GOT3 (cell line): ENCODE measurements at places on chromosomes 1 and 21.

DNA sequence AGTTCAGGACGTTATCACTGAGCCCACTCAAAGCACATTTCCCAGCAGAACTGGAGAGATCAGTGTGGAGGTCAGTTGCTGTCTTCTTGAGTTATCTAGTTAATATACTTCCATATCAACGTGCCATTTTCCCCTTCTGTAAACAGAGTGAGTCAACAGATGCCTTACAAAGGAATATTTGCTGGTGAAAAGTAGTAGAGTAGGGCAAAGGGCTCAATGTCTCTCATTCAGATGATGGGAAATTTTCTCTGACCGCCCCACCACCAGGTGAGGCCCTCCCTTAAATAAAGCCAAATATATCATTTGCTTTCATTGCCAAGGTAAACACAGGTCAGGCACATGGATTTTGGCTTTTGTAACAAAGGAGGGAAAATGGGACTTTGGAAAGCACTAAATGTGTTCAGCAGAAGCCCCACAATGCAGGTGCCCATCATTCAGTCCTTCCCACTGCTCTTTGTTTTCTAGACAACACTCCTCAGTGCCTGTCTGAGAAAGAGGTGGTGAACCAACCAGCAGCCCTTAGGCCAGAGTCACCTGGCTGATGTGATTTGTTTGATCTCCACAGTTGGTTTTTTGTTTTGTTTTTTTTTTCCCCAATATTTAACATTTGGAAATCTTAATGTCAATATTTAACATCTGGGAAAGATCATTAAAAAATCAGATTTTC, 40.5 kb upstream of the SAMD13 start:
- no peak for DNase-seq

DNA sequence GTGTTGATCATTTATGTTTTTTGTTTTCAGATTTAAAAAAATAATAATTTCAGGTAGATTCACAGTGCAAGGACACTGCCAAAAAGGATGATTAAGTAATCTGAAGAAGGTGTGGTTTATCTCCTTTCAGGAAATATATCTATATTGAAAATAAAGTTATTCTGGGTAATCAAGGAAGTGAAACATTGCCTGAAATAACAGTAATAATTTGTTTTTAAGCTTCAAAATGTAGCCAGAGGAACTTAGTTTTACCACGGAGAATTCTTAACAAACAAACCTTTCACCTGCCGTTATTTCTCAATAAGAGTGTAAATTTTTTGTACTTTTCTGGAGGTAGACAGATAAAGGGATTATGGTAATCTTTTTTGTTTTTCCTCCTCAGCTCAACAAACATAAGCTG, 2.9 kb upstream of the DPH5 start:
- no peak for DNase-seq

DNA sequence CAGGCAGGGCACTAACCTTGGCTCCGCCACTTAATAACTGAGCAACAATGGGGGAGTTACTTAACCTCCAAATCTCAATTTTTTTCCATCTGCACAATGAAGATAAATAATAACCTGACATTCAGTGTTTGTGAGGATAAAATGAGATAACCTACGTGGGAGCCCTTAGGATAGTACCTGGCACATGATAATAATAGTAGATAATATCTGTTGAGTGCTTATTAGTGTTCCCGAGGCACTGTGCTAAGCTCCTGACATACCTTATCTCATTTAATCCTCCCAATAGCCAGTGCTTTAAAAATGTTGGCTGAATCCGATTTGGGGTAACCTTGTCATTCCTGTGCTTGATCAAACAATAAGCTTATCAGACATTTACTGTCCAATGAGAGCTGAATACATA, 128.7 kb upstream of the UBE2U start:
- no peak for DNase-seq

GRCh38 chr1:154352581-154353459, 27.5 kb downstream of the ATP8B2 start:
- no peak for DNase-seq

GRCh38 chr21:43602266-43603232, 56.7 kb downstream of the HSF2BP start:
- DNase-seq, result no peak

DNA sequence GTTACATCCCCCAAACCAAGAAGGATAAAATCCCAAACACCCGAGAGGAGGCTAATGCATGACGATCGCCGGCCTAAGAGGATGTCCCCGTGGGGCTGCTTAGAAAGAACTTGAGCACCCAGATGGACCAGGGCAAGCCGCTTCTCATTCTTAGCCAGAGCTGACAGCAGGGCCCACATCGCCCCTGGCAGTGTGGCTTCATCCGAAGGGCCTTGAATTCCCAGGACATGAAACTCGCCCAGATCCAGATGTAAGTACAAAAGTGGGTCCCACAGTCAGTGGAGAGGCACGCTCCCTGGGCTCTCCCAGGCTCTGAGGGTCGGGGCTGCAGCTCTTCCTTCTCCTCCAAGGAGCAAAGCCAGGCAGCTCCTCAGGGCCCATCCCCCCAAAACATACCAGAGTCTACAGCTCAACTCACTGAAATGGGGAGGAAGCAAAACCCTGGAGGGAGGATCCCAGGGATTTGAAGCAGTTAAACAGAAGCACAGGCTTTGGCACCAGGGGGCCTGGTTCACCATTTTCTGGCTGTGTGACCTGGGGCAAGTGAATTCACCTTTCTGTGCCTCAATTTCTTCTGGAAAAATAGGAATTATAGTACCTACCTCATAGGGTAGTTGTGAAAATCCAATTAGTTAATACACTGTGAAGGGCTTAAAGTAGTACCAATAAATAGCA, 85.6 kb downstream of the MAN1C1 start:
- no peak for DNase-seq

GRCh38 chr1:215475796-215476481, 91.2 kb upstream of the KCTD3 start:
- DNase-seq, result no peak

GRCh38 chr1:107926436-107927080, 38.4 kb downstream of the VAV3 start:
- no peak for DNase-seq

DNA sequence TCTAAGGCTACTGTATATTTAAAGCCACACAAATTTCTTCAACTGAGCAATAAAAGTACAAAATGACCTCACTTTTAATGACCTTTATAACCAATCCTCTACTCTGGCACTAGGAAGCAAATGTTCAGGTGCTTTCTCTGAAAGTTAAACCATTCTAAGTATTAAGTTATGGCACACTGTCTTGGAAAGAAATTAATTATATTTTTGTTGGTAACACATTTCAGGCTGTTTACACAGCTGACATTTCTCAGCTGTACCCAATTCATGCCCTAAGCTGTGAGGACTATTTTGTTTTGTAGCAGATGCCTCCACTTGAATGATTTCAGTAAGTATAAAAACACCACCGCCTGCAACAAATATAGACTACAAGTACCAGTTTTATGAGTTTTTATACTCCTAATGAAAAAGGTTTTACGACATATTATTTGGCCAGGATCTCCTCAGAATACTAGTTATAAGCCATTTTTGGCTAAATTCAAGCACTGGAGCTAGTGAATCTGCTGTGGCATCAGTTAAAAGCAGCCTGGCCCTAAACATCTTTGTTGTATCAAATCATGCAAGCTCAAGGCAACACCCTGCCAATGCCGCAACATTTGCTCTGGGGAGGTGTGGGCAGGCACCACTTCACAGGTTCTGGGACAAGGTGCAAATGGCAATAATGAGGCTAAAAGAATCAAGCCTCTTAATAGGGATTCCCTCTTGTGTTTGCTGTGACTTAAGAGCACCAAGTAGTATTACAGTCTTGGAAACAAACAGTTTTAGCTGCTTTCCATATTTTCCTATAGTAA, 228.4 kb upstream of the DMRTA2 start:
- DNase-seq, result no peak

GRCh38 chr1:116503546-116504307, 67.1 kb downstream of the CD58 start:
- no peak for DNase-seq

GRCh38 chr1:221272940-221273339, 393.7 kb downstream of the HLX start:
- no peak for DNase-seq

- no peak for DNase-seq
These were observed 75.1 kb downstream of the TLR5 start for GRCh38 chr1:223067914-223068313.

DNA sequence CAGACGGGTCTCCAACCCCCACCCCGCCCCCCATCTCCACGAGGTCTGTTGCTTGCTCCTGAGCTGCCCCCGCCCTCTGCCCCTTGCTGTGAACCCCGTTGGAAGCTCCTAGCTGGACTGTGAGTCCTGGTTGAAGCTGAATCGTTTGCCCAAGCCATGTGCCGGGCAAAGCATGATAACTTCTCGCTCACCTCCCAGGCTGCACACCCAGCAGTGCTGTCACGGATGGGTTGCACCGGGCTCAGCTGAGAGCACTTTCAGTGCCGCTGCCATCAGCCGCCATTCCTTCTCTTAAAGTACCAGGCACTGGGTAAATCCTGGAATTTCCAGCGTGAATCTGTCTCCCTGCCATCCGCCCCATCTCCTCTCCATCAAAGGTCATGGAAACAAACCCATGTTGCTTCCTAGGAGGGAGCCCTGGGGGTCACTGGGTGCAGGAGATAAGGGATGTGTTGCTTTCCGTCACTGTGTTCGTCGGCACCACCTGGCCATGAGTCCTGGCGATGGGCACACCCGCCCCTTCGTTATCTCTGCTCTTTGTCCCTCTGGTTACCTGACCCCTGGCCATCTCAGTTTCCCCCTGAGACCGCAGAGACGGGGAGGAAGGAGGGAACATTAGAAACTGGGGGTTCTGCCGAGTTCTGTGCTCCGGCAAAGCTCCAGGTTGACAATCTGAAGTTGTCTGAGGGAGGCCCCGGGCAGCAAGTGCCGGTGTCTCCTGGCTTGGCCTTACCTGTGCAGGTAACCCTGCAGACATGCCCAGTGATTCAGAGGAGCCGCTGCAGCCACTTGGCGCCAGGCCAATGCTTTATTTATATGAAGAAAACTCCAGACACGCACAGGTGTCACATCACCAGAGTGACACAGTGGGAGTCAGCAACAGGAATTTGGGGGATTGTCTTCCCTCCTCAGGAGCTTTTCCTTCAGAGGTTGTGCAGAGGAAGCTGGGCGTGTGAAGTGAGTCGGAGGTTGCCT, 2.7 kb downstream of the PDE9A start:
- DNase-seq, result no peak

DNA sequence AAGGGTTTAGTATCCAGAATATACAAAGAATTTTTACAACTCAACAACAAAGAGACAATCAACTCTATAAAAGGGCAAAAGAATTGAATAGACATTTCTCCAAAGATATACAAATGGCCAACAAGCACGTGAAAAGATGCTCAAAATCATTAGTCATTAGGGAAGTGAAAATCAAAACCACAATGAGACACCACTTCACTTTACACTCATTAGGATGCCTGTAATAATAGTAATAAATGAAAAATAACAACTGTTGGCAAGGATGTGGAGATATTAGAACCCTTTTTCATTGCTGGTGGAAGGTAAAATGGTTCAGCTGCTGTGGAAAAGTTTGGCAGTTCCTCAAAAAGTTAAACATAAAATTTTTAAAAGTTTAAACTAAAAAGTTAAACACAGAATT, 7.0 kb upstream of the ABCD3 start:
- DNase-seq, result no peak

GRCh38 chr1:178354816-178355215, 141.9 kb downstream of the CLEC20A start:
- no peak for DNase-seq

DNA sequence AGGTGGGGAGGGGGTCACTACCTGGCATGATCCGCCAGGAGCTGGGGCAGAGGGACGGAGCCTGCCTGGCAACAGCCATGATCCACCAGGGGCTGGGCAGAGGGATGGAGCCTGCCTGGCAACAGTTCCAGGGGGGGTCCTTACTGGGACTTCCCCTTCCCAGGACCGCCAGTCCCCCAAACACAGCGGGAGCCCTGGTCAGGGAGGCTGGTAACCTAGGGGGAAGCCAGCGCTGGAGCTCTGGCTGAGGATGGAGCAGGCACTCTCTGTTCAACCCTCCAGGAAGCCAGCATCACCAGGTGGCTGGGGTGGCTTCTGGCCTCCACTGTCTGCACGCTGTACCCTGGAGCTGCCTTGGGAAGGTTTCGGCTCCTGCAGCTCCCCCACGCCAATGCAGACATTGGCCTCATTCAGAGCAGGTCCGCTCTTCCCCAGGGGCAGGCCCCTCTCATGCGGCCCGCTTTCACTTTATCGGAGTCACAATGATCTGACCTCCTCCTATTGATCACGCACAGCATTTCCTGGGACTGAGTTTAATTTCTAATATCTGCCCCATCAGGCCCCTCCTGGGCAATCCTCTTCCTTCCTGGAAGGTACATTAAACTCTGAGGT, 68.4 kb upstream of the ABCG1 start:
- DNase-seq, result no peak

DNA sequence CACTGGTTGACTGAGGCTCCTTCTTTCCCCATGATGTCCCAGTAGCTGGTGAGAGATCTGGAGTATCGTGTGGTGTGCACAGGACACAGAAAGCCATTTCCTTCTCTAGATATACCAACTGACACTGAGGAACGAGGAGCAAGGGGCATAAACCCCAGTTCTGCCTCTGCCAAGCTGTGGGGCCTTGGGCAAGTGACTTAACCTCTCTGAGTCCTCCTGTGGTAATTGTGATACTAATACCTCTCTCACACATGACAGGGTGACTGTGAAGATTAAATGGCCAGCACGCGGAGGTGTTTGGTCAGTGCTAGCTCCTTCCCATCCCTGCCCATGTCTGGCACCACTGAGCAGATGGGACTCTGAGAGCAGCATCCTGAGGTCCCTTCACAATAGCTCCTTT, 26.3 kb upstream of the TCEA3 start:
- no peak for DNase-seq

DNA sequence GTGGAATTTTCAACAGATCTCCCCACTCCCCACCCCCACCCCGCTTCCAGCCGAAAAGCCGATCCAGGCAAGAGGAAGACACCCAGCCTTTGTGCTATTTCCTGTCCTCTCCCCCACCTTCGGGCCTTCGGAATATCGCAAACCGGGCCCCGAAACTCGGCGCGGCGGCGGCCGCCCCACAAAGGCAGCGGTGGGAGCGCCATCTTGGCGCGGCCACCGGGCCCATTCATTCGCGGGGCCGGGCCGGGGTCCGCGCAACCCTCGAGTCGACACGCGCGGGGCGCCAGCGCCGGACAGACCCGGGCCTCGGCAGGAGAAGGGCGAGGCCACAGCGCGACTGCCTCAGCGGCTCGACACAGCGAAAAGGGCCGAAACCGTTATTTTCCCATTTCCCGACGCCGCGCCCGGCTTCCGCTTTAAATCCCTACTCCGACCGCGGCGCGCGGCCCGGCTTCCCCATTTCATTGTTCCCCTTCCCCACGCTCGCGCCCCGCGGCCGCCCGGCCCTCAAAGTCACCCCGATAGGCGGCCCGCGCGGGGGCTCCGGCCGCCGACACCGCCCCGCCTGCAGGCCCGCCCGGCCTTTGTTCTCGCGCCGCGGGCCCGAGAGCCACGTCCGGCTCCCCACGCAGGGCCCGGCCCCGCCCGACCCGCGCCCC, 911 bp downstream of the GNB1 start:
- DNase-seq, result no peak

DNA sequence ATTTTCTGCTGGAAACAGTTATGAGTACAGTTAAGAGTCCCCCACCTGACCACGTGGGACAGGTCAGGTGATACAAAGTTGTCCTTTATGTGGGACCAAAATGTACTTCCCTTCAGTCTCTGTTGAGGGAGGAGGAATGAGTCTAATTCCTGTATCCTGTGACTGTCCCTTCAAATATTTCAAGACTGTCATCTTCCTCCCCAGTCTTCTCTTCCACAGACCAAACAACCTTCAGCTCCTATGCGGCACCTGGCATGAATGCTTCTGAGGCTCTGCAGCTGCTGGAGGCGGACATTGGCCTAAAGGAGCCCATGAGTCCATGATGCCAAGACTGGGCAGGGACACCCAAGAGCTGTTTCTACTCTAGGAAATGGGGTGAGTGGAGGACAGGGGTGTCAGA, 72.1 kb upstream of the SIM2 start:
- no peak for DNase-seq
